Activated CD8-positive, alpha-beta memory T cell treated with anti-CD3 and anti-CD28 coated beads, Interleukin-2, amount 10 ng/mL, durations not matched to agents 7 days and 5 days (primary cell): ENCODE measurements at places on chromosomes 4 and X. TPM values are rescaled to one million over a fixed set of nuclear protein-coding genes. Genes with fewer than 3 reads are reported as not detected.

The SSX2B gene
- not detected for total RNA-seq

The FRMD7 gene
- total RNA-seq = not detected

The ACE2 gene
- not detected for total RNA-seq

The ODAPH gene
- total RNA-seq = 3.8 TPM

The UGT2B17 gene
- total RNA-seq = not detected

The NDNF gene
- total RNA-seq = 0.16 TPM

The IGFBP7 gene
- total RNA-seq = not detected

The PCYT1B gene
- total RNA-seq = not detected

The NXF2B gene
- total RNA-seq = not detected

The GPR143 gene
- not detected for total RNA-seq

The RTL3 gene
- total RNA-seq = 0.14 TPM

The CAPN6 gene
- total RNA-seq = not detected

The PDE6B gene
- total RNA-seq = 14.6 TPM

The HS6ST2 gene
- total RNA-seq = 0.14 TPM

The ITGB1BP2 gene
- 5.6 TPM for total RNA-seq

The TENM3 gene
- total RNA-seq = not detected

The RNF212 gene
- total RNA-seq = 3.2 TPM

The HSFX3 gene
- not detected for total RNA-seq

The KLHL13 gene
- total RNA-seq = 0.09 TPM

The GPR50 gene
- total RNA-seq = not detected

The GAGE12H gene
- not detected for total RNA-seq

The F8A3 gene
- total RNA-seq = 10.8 TPM

The FGF5 gene
- total RNA-seq = not detected

The FAM9C gene
- not detected for total RNA-seq

The STPG2 gene
- not detected for total RNA-seq

The CWH43 gene
- not detected for total RNA-seq

The ETDA gene
- not detected for total RNA-seq

The PAPSS1 gene
- total RNA-seq = 32.0 TPM

The F8 gene
- 15.0 TPM for total RNA-seq

The MAGED4B gene
- total RNA-seq = 0.82 TPM

The SPARCL1 gene
- not detected for total RNA-seq

The WWC2 gene
- 0.05 TPM for total RNA-seq

The WDR13 gene
- total RNA-seq = 42.9 TPM

The TRO gene
- 3.2 TPM for total RNA-seq

The UGT8 gene
- total RNA-seq = 0.29 TPM

The UXT gene
- 151 TPM for total RNA-seq

The SYNPO2 gene
- total RNA-seq = 0.89 TPM

The EREG gene
- not detected for total RNA-seq

The PTTG2 gene
- total RNA-seq = 0.56 TPM

The RTL9 gene
- total RNA-seq = not detected

The PCDH7 gene
- total RNA-seq = not detected

The GPR78 gene
- not detected for total RNA-seq

The CSAG1 gene
- total RNA-seq = not detected

The ASMT gene
- 1.2 TPM for total RNA-seq

The SPACA5 gene
- not detected for total RNA-seq

The DRP2 gene
- 1.6 TPM for total RNA-seq

The MAP3K15 gene
- 0.21 TPM for total RNA-seq
